ENCODE measurements at places on chromosomes 2 and 18.

GRCh38 chr18:3664563-3665178 lies 214.7 kb downstream of the TGIF1 start:
- no peak overlapping the region for H3K4me3 ChIP-seq
- H3K27ac ChIP-seq = peak overlapping the region; percentile 37
- DNase-seq = peak; percentile 41
- peaks cover 5% of the 10 kb centered on the region for H3K4me1 ChIP-seq

DNA sequence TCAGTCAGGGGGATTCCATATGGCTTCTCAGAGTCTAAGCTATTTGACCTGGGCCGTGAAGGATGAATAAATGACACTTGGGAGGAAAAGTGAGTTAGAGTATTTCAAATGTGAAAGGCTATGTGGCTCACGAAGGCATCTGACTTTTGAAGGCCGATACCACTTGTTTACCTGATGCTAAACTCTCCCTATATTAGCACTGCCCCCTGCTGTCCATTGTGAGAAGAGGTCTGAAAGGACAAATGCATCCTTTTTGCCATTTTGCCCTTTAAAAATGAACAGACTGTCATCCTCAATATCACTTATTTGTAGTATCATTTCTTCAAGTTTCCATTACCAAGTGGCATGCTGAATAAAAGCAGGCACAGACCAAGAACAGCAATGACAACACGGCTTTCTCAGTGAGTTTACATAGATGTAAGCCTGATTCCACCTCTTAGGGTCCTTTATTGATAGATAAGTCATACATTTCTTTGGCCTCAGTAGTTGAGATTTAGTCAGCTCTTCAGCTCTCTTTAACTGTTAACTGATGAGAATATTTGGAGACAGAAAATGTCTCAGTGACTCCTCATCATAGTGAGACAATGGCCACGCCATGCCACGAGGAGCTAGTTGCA lies 40.1 kb downstream of the DOCK10 start:
- peak; percentile 84 for DNase-seq
- no peak overlapping the region for H3K4me3 ChIP-seq
- H3K27me3 ChIP-seq = no peaks in the 10 kb centered on the region
- H3K4me1 ChIP-seq = peaks cover 5% of the 10 kb centered on the region

DNA sequence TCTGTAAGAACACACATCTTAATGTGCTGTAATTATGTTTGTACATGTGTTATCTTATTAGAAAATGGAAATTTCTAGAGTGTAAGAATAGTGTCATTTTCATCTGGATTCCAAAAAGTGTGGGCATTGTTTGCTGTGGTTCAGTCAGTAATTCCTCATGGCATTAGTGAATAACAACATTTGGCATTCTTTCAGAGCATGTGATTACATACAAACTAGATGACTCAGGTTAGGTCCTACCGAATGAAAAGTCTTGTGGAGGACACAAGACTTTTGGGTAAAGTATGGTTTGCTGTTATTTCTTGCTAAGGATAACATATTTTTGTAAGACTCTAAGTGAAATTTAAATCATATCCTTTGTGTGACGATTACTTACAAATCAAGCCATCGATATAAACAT lies 593.1 kb upstream of the NRXN1 start:
- no peak for DNase-seq
- no peak overlapping the region for H3K27ac ChIP-seq
- H3K27me3 ChIP-seq = no peaks in the 10 kb centered on the region

GRCh38 chr2:180268006-180268405 lies 260.9 kb upstream of the CWC22 start:
- no peak for DNase-seq
- no peaks in the 10 kb centered on the region for H3K4me1 ChIP-seq
- H3K4me3 ChIP-seq = no peak overlapping the region
- H3K36me3 ChIP-seq = no peaks in the 10 kb centered on the region
- H3K27ac ChIP-seq = no peak overlapping the region
- no peaks in the 10 kb centered on the region for H3K27me3 ChIP-seq

GRCh38 chr2:177171418-177171865 lies 41.2 kb upstream of the HNRNPA3 start:
- H3K36me3 ChIP-seq = no peaks in the 10 kb centered on the region
- peak overlapping the region; percentile 51 for H3K27ac ChIP-seq
- no peaks in the 10 kb centered on the region for H3K27me3 ChIP-seq
- no peaks in the 10 kb centered on the region for H3K4me1 ChIP-seq
- peak; percentile 46 for DNase-seq
- no peak overlapping the region for H3K4me3 ChIP-seq

GRCh38 chr2:71130905-71131244 lies 441 bp downstream of the MPHOSPH10 start:
- peak; percentile 42 for DNase-seq
- H3K27ac ChIP-seq = peak overlapping the region; percentile 94
- H3K27me3 ChIP-seq = no peaks in the 10 kb centered on the region
- H3K4me3 ChIP-seq = peak overlapping the region; percentile 73
- peaks cover 29% of the 10 kb centered on the region for H3K36me3 ChIP-seq

- H3K27me3 ChIP-seq = no peaks in the 10 kb centered on the region
Measured at GRCh38 chr2:98520806-98521205, 76.1 kb downstream of the INPP4A start.

- H3K27ac ChIP-seq = no peak overlapping the region
- H3K27me3 ChIP-seq = no peaks in the 10 kb centered on the region
- H3K4me1 ChIP-seq = no peaks in the 10 kb centered on the region
- H3K4me3 ChIP-seq = no peak overlapping the region
Measured at GRCh38 chr2:96273763-96274162, 7.7 kb downstream of the CIAO1 start.

- no peak overlapping the region for H3K27ac ChIP-seq
- peak overlapping the region; percentile 76 for H3K4me3 ChIP-seq
- H3K36me3 ChIP-seq = no peaks in the 10 kb centered on the region
- no peak for DNase-seq
Measured at GRCh38 chr18:23438608-23439366, 14.3 kb upstream of the RIOK3 start.

GRCh38 chr18:292271-292670 lies 24.4 kb upstream of the THOC1 start:
- no peaks in the 10 kb centered on the region for H3K36me3 ChIP-seq
- H3K27me3 ChIP-seq = no peaks in the 10 kb centered on the region
- no peaks in the 10 kb centered on the region for H3K4me1 ChIP-seq
- H3K27ac ChIP-seq = no peak overlapping the region
- H3K4me3 ChIP-seq = no peak overlapping the region
- no peak for DNase-seq

DNA sequence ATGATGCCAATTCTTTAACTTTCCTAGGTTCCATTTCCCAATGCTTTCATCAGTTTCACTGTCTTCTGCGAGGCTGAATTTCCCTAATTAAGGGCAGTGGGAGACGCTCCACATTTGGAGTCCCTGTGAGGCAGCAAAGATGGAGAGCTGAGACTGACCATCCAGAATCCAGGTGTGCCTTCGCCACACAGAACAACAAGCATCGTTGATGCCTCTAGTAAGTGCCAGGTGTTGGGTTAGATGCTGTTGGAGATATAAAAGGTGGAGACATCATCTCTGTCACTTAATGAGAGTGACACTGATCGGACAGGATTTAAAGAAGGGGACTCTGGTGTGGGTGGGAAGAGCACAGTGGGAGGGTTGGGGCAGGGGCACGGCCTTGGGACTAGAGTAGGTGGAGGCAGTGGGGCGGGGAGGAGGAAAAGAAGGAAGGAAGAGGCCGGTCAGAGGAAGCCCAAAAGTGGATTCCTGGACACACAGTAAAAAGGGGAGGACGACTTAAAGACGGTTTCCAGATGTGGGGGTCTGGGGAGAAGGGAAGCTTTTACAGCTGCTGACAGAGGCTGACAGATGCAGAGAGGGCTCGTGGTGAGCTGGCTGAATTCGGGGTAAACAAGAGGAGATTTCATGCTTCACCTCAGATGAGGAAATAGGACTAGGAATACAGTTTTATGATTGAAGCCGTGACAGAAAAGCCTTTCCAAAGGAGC lies 113.0 kb downstream of the BCL2 start:
- no peaks in the 10 kb centered on the region for H3K4me1 ChIP-seq
- no peak for DNase-seq
- no peak overlapping the region for H3K4me3 ChIP-seq
- no peak overlapping the region for H3K27ac ChIP-seq

GRCh38 chr18:38250971-38251370 lies 685.4 kb upstream of the CELF4 start:
- no peaks in the 10 kb centered on the region for H3K36me3 ChIP-seq
- H3K27me3 ChIP-seq = no peaks in the 10 kb centered on the region
- no peak for DNase-seq
- H3K27ac ChIP-seq = no peak overlapping the region
